ENCODE measurements at places on chromosomes 2 and 18.

GRCh38 chr2:60821587-60822302 lies 59.6 kb upstream of the REL start:
- DNase-seq, result peak; percentile 45

DNA sequence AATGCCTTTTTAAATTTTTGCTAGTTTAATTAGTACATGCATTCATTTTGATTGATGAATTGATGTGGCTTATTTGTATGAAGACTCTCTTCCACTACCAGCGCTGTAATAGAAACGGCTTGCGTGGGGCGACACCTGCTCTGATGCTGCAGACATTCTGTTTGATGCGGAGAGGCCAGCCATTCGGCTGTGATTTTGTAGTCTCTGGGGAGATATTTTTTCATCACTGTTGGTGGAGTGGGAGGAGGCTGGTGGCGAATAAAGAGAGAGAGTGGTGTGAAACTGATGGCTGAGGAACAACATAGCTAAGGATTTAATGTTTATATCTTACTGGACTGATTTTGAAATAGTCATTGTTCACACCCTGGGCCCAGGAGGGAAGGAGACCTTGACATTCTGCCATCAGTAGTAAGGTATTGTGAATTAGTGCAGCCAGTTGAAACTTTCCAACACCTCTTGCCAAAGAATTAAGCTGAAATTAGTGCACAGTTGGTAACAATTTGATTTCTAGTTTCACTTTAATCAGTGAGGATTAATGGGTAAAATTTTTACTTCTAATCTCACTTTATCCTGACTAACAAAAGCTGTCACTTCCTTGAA lies 224.1 kb downstream of the MTX2 start:
- DNase-seq, result no peak

GRCh38 chr2:216622526-216622925 lies 10.7 kb upstream of the IGFBP2 start:
- no peak for DNase-seq

- no peak for DNase-seq
Observed at GRCh38 chr2:206218156-206218555, 56.3 kb upstream of the ZDBF2 start.

GRCh38 chr2:105517814-105518705 lies 119.2 kb upstream of the FHL2 start:
- DNase-seq, result no peak

DNA sequence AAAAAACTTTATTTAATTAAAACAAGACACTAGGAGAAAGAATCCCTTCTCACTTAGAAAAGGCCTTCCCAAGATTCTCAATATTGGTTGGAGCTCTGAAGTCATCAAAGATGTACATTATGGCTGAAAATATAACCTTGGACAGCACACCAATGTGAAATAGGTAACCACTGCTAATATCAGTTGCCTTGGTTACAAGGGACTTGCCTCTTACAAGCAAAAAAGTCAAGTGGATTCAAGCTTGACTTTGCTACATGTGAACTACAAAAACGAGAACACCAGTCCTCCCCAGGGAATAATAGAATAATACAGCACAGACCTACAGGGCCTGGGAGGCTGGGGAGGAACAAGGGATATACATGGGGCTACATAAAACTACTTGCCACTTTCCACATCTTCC lies 46.1 kb downstream of the NABP1 start:
- no peak for DNase-seq

DNA sequence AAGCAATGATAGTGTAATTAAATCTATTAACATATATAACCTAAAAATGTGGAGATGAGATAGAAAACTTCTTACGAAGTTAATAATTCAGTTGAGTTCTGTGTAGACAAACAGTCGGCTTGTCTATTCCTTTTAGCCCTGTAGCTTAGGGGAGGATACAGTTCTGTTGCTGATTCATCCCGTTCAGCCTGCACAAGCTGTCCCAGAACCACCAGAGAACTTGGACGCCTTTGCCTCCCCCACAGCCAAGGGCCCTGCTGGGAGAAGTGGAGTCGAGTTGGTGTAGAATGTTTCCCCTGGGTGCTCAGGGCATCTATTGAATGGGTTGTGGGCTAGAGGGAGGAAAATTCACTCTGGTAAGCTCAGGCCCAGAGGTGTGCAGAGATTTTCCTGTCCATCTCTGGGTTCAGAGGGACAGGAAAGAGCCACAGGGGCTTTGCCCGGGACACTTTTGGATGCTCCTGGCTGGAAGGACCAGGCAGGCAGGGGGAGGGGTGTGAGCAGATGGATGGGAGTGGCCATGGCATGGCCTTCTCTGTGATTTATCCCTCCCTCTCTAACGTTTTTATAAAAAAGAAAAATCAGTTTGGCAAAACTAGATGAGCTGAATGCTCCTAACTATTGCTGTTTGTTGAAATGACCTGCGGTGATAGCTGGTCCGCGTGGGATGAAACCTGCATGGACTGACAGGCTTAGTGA lies 42.8 kb upstream of the GALR1 start:
- DNase-seq, result no peak
